ENCODE measurements at places on chromosomes 6 and 20. TPM values are rescaled to one million over a fixed set of nuclear protein-coding genes. Genes with fewer than 3 reads are reported as not detected.
A peak's percentile ranks its signal among the peaks of the same experiment; 100 is the strongest.

PTK6 gene
- polyA plus RNA-seq = 0.41 TPM

GRCh38 chr20:46200582-46201570 lies 82.8 kb downstream of the CD40 start:
- no peak for DNase-seq

PRDM13 gene
- not detected for polyA plus RNA-seq

DNA sequence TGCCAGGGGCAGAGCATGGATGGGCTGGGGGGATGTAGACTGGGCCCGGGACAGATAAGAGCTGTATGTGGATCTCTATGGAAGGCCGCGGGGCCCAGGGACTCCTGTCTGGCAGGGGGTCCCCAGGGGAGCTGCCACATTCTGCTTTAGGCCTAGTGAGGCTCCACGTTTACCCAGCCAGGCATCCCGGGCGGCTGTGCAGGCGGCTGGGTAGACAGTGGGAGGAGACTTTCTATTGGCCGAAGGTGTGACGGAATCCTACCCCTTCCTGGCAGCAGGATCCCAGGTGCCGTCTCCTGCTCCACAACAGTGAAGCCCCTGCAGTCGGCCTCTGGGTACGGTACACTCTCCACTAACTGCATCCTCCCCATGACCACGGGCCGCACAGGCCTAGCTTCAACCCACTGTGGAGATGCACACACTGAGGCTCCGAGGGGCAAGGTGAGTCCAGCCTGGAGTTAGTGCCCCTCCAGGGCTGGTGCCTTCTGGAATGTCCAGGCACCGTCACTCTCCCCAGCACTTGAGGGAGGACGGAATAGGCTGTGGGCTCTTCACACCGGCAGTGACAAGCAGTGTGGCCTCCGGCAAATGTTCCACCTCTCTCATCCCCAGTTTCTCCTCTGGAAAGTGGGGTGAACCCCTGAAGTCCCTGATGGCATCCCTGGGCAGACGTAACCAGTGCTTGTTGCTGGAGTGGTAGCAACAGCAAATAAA lies 36.8 kb upstream of the ZBP1 start:
- no peak for DNase-seq

RSPO3 gene
- polyA plus RNA-seq = 12.7 TPM

- DNase-seq = no peak
Observed at GRCh38 chr6:163718537-163718936, 304.0 kb downstream of the QKI start.

- DNase-seq = peak; percentile 7
Observed at GRCh38 chr20:61387204-61387953, 135.3 kb downstream of the CDH4 start.

GMEB2 gene
- 8.0 TPM for polyA plus RNA-seq

DNA sequence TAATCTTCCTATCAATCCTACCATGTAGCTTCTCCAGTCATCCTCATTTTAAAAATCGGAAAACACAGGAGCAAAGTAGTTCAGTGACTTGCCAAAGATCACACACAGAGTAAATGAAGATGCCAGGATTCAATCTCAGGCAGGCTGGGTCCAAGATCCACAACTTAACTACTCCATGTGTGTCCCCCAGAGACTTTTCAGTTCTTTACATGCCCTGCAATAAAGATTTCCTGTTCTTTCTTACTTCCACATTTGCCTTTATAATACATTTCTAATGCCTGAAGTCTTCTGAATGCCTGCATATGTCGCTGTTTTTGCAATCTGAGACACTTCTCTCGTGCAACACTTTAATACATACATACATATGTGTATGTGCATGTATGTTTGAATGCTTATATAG lies 121.7 kb upstream of the MARCKS start:
- DNase-seq = no peak

LHFPL5 gene
- polyA plus RNA-seq = not detected

- no peak for DNase-seq
Observed at GRCh38 chr6:13288481-13288880, 39.9 kb downstream of the TBC1D7 start.

DNA sequence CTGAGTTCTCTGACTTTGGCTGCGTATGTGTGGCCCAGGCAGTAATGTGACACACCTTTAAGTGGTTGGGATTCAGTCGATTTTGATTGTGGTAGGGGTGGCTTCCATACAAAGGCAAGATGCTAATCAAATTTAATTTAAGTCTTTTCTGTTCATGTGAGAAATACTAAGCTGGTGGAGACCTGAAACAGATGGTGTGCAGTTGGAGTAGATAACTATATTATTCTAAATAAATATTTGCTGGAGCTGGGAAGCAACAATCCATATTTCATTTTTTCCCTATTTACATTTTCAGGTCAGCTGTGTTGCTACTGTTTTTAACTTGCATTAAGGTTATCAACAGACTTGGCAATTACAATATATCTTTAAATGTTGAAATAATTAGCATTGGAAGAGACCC lies 67.4 kb upstream of the C20orf144 start:
- no peak for DNase-seq

DNA sequence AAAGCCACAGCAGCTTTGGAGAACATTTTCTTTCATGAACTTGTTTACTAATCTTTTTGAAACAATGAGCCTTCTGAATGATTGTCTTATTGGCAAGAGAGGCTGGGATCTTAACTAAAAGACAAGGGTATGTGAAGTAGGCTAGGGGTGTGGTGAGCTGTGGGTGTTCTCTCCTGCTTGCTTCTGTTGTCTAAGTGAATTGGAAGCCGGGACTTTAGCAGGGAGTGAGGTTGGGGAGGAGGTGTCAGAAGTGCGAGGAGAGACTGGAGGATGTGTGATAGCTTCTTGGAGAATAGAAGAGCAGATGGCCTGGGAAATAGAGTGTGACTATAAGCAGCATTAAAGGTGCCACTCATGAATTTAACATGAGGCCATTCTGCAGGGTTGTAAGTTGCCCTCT lies 562.8 kb downstream of the UTRN start:
- DNase-seq = no peak

- DNase-seq = no peak
Observed at GRCh38 chr20:47957135-47957534, 171.9 kb upstream of the SULF2 start.

EEF1A2 gene
- 1,012 TPM for polyA plus RNA-seq

ULBP1 gene
- polyA plus RNA-seq = 0.30 TPM

NKAIN2 gene
- 5.2 TPM for polyA plus RNA-seq

GRCh38 chr6:5486214-5486613 lies 224.9 kb downstream of the FARS2 start:
- no peak for DNase-seq

BPIFB1 gene
- not detected for polyA plus RNA-seq

MICA gene
- 6.7 TPM for polyA plus RNA-seq

DNA sequence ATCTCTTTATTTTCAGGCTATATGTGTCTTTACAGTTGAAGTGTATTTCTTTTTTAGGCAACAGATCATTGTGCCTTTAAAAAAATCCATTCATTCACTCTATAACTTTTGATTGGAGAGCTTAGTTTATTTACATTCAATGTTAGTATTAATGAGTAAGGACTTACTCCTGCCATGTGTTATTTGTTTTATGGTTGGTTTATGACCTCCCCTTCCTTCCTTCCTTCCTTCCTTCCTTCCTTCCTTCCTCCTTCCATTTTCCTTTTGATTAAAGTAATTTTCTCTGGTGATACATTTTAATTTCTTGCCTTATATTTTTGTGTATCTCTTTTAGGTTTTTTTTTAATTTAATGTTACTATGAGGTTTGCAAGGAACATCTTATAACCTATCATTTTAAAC lies 1005.3 kb upstream of the EPHA7 start:
- DNase-seq = no peak

DNA sequence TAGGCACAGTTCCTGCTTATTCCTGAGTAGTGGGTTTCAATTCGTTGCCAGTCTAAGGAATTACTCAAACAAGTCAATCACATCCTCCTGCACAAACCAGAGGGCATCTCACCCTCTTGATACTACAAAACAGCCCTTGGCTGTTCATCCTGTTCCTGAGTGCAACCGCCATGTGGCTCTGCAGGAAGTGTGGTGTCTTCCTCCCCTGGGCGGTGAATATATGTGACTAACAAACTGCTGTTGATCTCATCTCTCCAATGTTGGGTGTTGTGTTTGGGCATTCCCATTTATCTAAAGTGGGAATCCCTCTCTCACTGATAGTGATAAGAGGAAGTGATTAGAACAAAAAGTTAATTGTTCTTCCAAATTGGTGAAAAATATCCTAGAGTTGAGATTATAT lies 163.0 kb downstream of the TBX18 start:
- DNase-seq = no peak
